ENCODE measurements at places on chromosomes 4 and X.

DNA sequence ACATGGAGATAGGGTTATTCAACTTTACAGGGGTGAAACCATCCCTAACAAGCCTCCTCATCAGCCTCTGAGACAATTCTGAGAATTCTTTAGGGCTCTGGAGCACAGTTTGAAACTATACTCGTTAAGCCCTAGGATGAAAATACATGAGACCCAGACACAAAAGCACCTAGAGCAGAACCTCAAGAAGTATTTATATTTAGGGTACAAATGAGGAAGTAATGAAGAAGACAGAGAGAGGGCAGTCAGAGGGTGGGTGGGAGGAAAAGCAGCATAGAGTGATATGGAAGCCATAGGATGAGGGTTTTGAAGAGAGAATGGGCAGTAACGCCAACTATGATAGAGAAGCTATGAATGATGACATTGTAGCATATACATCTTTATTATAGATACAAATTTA is 250.3 kb downstream of the DCLK2 start:
- no peak for DNase-seq

- no peak for DNase-seq
Measured at GRCh38 chr4:146415829-146416228, 105.9 kb downstream of the SLC10A7 start.

GRCh38 chr4:147570616-147571015 is 46.6 kb upstream of the TMEM184C start:
- no peak for DNase-seq

DNA sequence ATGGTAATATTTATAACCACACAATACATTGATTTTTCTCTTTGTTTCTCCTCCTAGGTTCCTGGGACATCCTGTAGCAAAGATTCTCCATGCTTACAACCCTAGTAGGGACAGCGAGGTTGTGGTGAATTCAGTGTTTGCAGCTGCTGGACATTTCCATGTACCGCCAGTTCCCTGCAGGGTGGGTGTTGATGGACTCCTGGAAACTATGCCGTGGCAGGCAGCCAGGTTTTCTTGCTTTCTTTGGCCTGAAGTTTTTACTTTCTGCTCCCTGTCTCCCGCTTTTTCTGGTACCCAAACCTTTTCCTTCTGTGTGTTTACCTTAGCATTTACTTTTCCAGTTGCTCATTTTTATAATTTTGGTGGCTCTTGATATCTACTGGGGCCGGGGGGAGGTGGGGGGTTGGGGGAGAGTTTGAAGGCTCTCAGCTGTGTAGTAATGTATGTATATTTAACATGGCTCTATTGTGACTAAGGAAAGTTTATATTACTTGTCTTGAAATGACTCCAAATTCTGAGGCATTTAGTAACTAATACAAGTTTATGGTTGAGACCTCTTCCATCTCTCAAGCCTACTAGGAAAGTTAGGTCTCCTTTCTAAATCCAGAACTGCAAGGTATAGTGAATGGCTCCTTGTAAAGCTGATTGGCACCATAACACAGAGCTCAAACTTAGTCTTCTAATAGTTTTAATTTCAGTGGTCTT is 89.7 kb downstream of the TMEM131L start:
- peak; percentile 15 for DNase-seq

DNA sequence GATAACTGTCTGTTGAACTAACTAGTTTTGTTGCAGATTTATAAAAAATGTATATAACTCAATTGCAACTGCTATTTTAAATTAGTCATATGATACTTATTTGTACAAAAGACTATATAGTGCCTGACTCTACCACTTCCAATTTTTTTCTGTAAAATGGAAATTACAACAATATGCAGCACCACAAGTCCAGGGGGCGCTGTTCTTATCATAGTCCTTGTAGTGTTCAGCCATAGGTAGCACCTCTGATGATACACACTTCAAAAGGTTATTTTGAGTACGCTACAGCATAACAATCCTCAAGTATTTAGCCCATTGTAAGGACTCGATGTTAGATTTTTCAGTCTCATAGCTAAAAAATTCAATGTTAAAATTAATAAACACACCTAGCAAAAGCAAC is 174.9 kb downstream of the CORIN start:
- DNase-seq, result no peak

DNA sequence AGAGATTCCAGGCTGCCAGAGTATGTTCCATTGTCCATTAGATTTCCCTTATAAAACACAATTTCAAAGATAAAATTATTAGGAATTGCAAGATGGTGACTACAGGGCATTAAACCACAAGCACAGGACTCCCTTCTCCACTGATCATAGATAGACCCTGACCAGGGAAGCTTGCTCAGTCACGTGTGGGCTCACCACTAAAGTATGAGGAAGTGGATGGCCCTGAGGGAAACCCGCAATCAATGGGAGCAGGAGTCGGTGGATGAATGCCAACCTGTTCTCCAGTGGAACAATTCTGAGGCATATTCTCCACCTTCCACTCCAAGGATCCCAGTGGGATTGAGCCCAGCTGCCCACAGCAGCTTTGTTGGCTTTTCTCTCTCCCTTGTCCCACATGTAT is 515.7 kb downstream of the BCOR start:
- DNase-seq, result no peak

GRCh38 chr4:87840149-87840548 is 7.4 kb downstream of the MEPE start:
- no peak for DNase-seq

- DNase-seq, result no peak
Measured at GRCh38 chr4:188975271-188975670, 836.0 kb downstream of the TRIML1 start.

DNA sequence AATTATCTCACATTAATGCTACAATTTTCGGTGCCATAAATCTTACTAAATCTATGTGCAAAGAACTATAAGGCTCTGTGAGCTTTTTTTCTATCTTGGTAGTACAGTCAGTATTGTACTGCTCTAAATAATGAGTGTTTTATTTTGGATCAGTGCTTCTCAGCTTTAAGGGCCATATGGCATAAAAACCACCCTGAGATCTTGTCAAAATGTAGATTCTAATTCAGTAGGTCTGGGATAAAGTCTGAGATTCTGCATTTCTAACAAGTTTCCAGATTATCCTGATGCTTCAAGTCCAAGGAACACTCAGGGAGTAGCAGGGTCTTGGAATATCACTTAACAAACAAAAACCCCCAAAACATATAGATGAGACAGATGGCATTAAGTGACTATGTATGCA is 486.5 kb downstream of the GRXCR1 start:
- no peak for DNase-seq

DNA sequence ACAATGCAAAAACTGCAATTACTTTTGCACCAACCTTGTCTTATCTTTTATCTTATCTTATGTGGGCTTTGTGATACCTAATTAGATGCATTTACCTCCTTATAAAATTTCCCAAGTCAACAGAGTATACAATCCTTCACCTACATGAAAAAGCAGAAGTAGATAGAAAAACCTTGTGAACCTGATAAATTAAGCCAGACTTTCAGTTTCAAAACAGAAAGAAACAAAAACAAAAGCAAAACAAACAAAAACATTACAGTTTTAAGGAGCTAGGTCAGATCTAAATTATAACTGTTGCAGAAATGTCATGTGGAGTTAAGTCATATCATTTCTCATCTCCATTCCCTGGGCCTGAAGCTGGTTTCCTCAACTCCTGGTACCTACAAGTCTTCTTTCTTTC is 24.9 kb upstream of the CXXC4 start:
- DNase-seq, result no peak

DNA sequence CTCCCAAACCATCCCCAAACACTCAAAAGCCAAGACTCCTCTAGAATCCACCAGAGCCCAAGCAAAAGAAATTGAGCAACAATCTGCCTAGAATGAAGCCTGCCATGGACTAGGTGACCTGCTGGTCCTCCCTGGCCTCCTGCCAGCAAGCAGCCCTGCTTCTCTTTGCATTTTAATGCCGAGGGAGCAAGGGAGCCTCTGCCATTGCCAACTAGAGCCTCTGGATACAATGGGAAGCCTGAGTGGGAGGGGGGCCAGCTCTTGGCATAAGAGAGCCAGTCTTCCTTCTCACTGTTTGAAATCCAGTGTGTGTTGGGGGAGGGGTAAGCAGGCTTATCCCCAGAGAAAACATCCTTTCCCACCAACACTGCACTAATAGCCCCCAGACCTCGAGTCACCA is 1.5 kb upstream of the GDPD2 start:
- DNase-seq, result no peak

- no peak for DNase-seq
Measured at GRCh38 chr4:59838236-59838635, 1361.9 kb upstream of the ADGRL3 start.

DNA sequence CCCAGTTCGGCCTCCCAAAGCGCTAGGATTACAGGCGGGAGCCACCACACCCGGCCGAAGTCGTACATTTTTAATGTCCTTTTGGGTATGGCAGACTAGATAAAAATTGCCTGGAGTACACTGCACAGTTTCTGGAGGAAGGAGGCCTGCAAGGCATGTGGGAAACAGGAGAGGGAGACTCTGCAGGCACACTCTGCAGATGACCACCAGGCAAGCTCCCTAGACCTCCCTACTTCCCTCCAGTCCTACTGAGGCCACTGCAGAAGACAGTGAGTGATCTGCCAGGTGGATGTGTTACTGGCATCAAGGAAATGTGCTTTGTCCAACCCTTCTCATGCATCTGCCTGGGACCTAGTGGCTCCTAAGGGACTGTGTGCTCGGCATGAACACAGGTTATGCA is 11.4 kb downstream of the PDLIM3 start:
- no peak for DNase-seq

DNA sequence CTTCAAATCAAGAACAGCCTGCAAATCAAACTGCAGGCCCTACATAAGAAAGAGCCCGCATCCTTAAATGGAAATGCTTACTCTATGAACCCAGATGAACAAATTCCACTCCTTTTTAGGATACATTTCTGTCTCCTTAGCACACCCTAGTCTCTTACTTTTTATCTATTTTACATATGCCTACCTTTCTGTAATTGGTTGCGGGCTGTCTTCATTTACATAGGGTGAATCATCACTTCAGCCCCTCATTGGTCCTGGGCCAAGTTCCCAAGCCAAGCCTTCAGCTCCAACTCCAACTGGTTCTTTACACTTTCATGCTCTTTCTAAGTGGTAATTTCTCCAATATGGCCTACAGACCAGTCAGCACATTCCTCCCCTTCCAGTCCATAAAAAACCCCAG is 219.3 kb downstream of the TRAM1L1 start:
- DNase-seq, result no peak

- no peak for DNase-seq
Measured at GRCh38 chr4:77636902-77637301, 31.3 kb downstream of the CXCL13 start.

DNA sequence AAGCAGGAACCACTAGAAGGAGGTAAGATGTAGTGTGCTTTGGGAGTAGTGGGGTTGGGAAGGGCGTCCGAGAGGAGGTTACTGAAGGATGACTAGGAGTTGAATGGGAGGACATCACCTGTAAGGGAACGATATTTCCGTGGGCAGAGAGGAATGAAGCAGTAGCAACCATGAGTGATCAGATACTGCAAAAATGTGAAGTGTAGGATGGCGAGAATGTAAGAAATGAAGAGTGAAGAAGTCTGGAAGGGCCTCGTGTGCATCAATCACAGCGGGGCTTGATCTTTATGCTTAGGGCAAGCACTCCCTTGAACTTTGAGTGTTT is 594 bp downstream of the MSMO1 start:
- no peak for DNase-seq

DNA sequence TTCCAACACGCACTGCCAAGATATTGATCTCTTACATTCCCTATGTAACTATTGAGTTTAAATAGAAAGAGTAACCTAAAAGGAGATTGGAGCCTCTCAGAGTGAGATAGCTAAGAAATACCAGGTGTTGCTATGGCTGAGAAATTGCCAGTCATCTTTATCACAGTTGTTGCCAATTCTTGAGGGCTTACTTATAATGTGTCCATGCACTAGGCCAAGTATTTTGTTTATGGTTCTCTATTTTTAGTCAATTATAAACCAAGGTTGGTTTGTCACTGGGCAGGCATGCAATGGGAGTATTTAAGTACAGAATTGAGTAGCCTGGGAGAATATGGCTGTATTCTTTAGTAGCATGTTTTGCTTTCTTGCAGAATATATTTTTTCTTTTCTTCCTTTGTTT is 201.6 kb downstream of the TEX13A start:
- DNase-seq, result no peak

GRCh38 chr4:1604706-1605205 is 79.4 kb downstream of the FAM53A start:
- no peak for DNase-seq

DNA sequence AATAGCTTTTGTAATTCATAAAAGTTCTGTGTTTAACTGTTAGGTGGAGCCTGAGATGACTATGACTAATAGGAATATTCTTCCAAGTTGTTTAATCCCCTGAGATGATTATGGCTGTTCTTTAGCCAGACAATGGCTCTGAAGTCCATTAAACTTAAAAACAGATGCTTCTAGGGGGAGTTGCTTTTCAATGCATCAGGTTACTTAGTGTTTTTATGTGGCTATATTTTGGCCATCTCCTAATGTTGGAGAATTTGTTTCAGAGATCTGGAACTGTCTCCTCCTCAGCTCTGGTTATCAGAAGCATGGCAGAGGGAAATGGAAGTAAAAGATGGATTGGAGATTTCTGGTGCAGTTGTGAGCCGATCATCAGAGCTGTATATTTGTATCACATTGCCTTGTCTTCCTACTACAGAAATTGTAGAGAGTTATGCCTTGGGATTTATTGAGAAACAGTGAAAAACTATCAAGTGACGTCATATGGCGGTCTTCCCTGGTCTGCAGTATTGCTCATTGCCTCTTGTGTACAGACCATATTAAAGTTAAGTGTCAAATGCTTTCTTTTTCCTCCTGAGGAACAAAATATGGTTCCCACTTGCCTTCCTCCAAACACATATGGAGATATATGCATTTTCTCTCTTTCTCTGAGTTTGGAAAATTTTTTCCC is 29.8 kb downstream of the SGMS2 start:
- no peak for DNase-seq

DNA sequence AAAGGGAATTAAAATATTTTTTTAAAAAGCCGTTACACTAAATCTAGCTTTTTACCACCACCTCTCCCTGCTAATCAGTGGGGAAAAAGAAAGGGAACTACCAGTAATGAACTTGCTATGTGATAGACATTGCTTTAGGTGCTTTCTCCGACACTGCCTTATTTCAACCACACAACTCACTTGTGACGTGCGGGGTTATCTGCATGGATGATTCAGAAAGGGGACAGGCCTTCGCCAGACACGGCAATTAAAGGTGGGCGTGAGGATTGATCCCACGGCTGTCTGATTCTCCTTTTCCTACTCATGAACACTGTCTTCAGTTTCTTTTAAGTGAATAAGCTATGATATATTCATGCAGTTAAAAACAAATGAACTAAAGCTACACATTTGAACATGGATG is 882 bp upstream of the CXCR3 start:
- no peak for DNase-seq

- no peak for DNase-seq
Measured at GRCh38 chr4:55598641-55599040, 6.6 kb upstream of the PDCL2 start.

- no peak for DNase-seq
Measured at GRCh38 chr4:38679921-38680320, 15.9 kb downstream of the KLF3 start.

DNA sequence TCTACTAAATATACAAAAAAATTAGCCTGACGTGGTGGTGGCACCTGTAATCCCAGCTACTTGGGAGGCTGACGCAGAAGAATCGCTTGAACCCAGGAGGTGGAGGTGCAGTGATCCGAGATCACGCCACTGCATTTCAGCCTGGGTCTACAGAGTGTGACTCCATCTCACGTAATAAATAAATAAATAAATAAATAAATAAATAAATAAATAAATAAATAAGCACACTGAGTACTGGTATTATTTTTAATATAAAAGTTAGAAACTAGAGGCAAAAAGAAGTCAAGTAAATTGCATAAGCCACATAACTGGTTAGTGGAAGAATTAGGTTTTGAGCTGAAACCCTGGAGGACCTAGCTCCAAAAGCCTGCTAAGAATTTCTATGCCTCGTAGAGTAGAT is 1262.7 kb upstream of the PABPC4L start:
- no peak for DNase-seq
